ENCODE measurements at places on chromosomes 7 and 10.

GRCh38 chr7:11988186-11988585 is 156.2 kb upstream of the THSD7A start:
- DNase-seq: no peak

DNA sequence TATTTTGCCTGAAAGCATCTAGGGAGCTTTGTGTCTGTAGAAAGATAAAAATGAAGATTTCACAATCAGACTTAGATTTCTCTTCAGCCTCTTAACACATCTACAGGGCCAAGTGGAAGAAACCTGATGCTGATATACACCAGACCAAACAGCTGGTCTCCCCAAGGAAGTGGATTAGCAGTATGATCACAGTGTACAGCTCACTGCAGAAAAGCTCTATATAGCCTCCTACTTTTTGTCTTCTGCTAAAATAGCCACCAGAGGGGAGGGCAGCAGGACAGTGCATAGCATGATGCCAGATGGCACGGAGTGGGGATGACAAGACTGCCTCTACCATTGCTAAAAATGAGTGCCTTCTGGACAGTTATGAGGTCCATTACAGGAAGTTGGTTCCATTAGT is 16.0 kb downstream of the FAM13C start:
- DNase-seq: no peak

DNA sequence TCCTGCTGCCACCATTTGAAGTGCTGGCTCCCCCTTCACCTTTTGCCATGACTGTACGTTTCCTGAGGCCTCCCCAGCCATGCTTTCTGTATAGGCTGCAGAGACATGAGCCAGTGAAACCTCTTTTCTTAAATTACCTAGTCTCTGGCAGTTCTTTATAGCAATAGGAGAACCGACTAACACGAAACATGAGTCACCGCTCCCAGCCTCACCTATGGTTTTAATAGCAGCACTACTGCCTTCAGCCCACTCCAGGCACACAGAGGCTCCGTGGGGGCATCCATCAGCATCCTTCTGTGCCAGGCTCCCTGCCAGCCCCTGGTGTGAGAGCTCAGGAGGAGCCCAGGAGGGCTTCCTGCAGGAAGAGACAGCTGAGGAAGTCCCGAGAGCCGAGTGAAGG is 5.5 kb upstream of the ZNF316 start:
- DNase-seq: no peak

DNA sequence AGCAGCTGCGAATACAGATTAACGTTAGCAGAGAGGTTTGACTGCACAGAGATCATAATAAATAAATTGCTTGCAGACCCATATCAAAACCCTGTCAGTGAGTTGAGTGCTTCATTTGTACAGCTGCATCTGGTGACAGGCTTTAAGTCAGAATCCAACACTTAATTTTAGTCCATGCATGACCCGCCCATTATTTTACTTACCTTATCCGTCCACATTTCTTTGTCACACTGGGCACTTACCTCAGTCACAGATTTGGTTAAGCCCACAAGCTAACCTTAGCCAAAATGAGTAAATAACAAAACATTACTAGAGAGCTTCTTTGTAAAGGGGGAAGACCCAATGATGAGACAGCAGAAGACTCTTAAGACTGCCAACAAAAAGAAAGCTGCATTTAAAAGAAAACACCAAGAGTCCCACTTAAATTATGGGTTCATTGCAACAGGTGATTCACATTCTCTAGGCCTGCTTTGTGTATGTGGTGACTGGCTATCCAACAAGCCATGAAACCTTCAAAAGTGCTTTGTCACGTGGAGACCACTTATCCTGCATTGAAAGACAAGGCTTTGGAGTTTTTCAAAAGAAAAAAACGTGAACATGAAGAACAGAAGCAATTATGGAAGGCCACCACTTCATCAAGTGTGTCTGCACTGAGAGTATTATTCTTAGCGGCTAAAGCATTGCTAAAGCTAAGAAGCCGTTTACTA is 32.2 kb downstream of the PHTF2 start:
- no peak for DNase-seq

- DNase-seq: no peak
These were observed 8.2 kb downstream of the JMJD1C start for GRCh38 chr10:63457594-63457993.

- DNase-seq: no peak
These were observed 431.9 kb downstream of the PLXDC2 start for GRCh38 chr10:20247891-20248708.

DNA sequence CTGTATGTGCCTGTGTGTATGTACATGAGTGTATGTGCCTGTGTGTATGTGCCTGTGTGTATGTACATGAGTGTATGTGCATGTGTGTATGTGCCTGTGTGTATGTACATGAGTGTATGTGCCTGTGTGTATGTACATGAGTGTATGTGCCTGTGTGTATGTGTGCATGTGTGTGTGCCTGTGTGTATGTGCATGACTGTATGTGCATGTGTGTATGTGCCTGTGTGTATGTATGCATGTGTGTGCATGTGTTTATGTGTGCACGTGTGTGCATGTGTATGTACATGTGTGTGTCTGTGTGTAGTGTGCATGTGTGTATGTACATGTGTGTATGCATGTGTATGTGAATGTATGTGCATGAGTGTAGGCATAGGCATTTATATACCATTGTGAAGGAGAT is 274.8 kb downstream of the ADARB2 start:
- no peak for DNase-seq

DNA sequence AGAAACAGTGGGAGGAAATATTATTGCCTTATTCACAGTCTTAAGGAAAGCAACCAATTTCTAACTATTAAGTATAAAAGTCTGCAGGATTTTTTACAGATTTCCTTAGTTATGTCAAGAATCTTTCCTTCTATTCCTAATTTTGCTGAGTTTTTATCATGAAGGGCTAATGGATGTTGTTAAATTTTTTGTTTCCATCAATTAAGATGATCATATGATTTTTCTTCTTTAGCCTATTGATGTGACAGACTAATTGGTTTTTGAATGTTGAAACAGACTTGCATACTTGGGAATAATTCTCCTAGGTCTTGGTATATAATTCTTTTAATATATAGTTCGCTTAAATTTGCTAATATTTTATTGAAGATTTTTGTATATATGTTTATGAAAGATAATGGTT is 569.1 kb upstream of the KCND2 start:
- no peak for DNase-seq

GRCh38 chr10:17835688-17836087 is 26.5 kb downstream of the MRC1 start:
- peak; percentile 73 for DNase-seq

GRCh38 chr10:35353805-35354204 is 17.5 kb downstream of the CCNY start:
- no peak for DNase-seq

- DNase-seq: no peak
These were observed 108.1 kb downstream of the SNX10 start for GRCh38 chr7:26399736-26400135.

GRCh38 chr10:90969121-90969534 is 48.2 kb upstream of the ANKRD1 start:
- DNase-seq: no peak

GRCh38 chr10:75851580-75852345 is 420.3 kb downstream of the LRMDA start:
- no peak for DNase-seq

GRCh38 chr7:50869108-50869725 is 86.5 kb upstream of the GRB10 start:
- peak; percentile 25 for DNase-seq

DNA sequence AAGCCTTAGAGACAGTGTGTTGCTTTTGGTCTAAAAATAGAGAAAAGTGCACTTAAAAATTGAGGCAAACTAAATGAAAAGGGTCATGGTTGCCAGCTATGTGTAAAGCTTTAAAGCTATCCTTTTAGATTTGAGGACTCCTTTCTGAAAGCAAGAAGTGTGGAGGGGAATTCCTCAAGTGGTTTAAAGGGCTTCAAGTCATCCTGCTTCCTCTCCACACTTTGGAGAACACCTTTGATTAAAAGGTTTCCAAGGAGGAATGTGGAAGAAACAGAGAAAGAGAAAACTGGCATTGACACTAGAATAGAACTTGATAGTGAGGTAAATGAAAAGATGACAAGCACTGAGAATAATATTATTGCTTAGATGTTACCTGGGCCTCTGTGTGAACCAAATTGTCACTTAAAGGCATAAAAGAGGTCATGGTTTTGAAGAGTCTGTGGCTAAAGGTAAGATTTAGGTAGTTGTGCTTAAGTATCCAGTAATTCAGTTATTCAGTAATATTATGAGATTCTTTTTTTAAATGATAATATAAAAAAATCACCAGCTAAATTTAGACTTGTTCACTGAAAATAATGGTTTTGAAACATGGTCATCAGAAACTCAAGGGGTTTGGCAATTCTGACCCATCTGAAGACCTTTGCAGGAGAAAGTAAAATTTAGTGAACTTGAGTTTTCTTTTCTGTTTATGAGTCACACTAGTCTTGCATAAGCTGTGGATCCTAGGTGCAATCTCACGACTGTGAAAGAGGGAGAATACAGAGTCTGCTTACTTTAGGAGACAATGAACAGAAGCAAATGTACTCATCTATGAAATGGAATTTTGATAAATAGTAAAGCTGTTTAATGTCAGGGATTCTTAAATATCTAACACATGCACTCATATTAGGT is 466.0 kb downstream of the KIF20B start:
- DNase-seq: peak; percentile 33

DNA sequence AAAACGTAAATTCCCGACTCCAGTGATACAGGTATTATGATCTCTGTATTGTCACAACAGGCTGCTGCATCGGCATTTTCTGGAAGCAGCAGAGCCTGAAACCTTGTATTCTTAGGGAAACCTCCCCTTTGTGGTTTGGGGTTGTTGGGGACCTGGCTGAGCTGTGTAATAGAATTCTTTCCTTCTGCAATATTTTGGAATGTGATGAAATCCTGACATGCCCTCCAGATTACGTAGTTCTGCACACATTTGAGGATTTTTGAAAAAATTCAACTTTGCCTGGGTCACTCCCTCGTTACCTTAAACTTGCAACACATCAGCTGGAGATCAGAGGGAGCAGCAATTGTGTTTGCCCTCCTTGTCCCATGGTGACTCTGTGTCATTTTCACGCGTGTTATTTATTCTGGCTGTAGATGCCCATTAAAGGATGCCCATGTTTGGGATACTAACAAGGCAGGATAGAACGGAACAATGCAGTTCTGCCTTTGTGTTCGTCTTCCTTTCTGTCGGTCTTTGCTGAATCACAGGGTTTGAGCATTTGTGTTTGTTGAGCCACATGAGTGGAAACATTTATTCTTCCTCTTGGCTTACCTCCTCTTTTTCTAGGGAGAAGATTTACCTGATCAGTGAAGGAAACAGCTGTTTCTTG is 181.7 kb downstream of the TCF7L2 start:
- DNase-seq: peak; percentile 84

GRCh38 chr7:101087334-101088068 is 2.2 kb downstream of the TRIM56 start:
- DNase-seq: no peak

GRCh38 chr10:63030536-63030935 is 102.6 kb upstream of the NRBF2 start:
- DNase-seq: no peak

- DNase-seq: no peak
These were observed 30.2 kb downstream of the RHEB start for GRCh38 chr7:151489498-151489897.

GRCh38 chr7:117071551-117071950 is 118.2 kb downstream of the ST7 start:
- DNase-seq: no peak

GRCh38 chr7:110974441-110974840 is 116.5 kb upstream of the LRRN3 start:
- DNase-seq: no peak

- no peak for DNase-seq
These were observed 38.6 kb upstream of the ACSL5 start for GRCh38 chr10:112335111-112335867.

GRCh38 chr10:128122931-128123330 is 3.3 kb downstream of the MKI67 start:
- DNase-seq: no peak
